ENCODE measurements at places on chromosomes 4 and X. TPM values are rescaled to one million over a fixed set of nuclear protein-coding genes. Genes with fewer than 3 reads are reported as not detected.

Gene C4orf36
- total RNA-seq = 1.5 TPM

Gene SYNPO2
- 2.2 TPM for total RNA-seq

Gene NUDT11
- total RNA-seq = 8.5 TPM

Gene WNK3
- 1.3 TPM for total RNA-seq

Gene PNMA5
- not detected for total RNA-seq

Gene MAOA
- 15.7 TPM for total RNA-seq

Gene BEND2
- total RNA-seq = not detected

Gene GAK
- total RNA-seq = 116 TPM

Gene PHKA1
- total RNA-seq = 4.9 TPM
